ENCODE measurements at places on chromosomes 7 and 10.
A peak's percentile ranks its signal among the peaks of the same experiment; 100 is the strongest.

DNA sequence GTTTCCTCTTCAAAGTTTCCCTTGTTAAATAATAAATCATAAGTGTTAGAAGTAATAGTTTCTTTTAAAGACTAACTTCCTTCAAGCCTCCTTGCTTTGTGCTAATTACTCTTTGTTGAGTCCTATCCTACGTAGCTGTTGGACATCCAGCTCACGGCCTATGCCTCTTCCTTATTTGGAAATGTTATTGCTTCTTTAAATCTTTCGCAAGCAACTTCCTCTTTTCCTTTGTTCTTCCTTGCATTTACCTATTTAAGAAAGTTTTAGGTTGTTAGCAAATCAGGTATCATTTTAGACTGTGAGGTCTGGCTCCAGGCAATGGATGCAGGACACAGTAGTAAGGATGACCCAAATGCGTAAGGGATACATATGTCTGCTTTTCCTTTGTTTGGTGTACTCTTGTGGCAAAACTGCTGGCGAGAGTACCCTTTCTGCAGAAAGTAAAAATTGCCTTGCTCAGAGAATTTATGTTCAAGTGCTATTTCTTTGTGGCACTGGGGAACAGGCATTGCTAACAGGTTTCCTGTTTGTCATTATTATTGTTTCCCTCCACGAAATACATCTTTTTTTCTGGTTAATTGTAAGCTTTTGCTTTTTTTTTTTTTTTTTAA lies 110.5 kb downstream of the DYNC2I1 start:
- no peak for DNase-seq

GRCh38 chr7:93374345-93374940 lies 142.3 kb downstream of the VPS50 start:
- DNase-seq: no peak

GRCh38 chr10:77082601-77083252 lies 554.9 kb downstream of the KCNMA1 start:
- no peak for DNase-seq

DNA sequence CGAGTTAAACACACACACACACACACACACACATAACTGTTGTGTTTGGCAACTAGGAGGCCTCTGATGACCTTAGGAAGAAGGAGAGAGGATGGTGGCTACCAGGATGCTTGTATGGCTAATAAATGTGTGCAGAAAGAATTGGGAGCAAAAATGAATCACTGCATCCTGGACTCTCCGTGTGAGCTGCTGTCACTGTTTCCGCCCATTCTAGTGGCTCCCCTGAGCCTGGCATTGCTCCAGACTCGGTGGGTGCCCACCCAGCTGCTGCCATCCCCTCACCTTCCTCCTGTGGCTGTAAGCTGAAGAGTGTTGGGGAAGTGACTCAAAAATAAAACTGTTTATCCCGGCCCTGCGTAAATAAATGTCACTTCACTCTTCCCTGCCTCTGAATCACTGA lies 149.5 kb upstream of the MINDY3 start:
- no peak for DNase-seq

DNA sequence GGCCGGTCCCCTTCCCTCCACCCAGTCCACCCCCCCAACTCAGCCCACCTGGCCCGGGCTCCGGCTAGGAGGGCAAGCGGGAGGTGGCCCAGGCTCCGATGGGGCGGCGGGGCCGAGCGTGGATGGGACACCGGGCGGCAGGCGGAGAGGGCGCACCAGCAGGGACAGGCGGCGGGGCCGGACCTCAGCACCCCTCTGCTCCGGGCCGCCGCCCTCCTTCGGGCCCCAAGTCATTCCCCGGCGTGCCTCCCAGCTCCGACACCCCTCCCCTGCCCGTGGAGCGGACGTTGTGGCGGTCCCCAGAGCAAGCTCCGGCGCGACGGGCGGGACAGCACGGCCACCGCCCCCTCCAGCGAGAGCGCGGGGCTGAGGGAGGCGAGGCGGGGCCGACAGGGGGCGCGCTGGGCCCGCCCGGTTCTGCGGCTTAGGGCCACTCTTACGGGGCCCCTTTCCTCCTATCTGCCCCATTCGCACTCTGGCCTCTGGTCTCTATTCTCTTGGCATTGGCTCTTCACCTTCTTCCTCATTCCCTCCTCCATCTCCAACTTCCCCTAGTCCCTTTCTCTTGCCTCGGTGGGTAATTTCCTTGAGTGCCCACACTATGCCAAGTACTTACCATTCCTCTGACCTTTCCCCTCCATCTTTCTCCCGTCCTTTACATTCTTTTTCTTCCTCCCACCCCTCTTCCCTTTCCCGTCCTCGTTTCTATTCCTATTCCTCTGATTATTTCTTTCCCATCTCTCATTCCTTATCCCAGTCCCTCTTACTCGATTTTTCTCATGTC lies 701 bp upstream of the GBX1 start:
- DNase-seq: no peak

GRCh38 chr10:120477021-120477742 lies 20.2 kb downstream of the PLPP4 start:
- DNase-seq: no peak

- no peak for DNase-seq
These were observed 37.2 kb upstream of the CDH23 start for GRCh38 chr10:71359364-71360046.

DNA sequence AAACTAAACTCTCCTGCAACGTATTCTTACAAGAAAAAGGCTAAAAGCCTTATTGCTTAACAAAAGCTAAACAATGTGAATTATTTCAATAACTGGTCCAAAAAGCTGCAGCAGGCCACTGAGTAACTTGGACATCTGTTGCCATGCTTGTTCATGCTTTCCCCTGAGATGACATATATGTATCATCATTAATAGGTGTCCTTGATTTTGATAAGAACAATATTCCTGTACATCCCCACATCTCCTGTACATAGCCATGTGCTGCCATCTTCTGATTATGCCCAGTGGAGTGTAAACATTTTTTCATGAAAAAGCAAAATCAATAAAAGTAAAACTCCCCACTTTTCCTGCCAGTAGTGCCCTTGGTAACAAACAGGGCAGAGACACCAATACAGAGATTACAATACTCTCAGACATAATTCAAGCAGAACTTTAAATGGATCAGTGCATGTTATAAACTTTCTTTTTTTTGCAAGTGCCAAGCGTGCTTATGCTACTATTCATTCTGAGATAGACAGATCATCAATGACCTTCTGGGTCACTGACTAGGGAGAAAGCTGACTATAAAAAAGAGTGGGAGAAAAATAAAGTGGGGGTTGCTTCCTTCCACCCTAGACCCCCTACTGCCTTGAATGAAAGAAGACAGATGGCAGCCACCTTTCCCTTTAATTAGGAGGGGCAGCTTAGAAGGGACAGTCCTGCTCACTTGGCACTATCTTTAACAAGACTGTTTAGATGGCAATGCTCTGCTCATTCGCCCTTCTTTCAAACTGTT lies 205.5 kb upstream of the KLF14 start:
- DNase-seq: no peak

GRCh38 chr7:137081321-137082093 lies 213.1 kb downstream of the CHRM2 start:
- no peak for DNase-seq

GRCh38 chr7:1446620-1447032 lies 12.6 kb downstream of the MICALL2 start:
- DNase-seq: no peak

DNA sequence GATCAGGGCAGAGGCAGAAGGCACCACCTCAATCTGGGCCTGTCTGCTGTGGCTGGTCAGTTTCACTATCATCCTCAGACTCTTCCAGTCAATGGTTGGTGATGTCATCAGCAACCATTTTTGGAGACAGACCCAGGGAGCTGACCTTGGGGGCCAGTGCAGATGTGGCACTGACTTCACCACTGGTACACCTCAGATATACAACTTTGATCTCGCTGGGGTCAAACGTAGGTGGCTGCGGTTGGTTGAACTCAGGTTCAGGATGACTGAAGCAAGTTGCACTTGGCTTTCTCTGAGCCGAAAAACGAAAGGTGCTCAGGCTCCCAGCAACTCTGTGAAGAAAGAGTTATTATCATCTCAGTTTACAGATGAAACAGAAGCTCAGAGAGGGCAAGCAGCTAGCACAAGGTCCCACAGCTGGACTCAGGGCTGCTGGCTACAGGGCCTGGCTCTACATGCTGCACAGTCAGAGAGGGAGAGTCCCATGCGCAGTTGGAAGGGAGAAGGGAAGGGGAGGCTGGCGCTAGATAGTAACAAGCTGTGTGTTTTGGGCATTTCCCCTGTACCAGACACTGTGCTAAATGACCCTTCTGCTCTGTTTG lies 27.2 kb downstream of the ANKRD16 start:
- no peak for DNase-seq

- peak; percentile 46 for DNase-seq
These were observed 28.2 kb downstream of the SKIDA1 start for GRCh38 chr10:21497177-21497807.

GRCh38 chr7:155206318-155207020 lies 91.2 kb upstream of the INSIG1 start:
- no peak for DNase-seq

DNA sequence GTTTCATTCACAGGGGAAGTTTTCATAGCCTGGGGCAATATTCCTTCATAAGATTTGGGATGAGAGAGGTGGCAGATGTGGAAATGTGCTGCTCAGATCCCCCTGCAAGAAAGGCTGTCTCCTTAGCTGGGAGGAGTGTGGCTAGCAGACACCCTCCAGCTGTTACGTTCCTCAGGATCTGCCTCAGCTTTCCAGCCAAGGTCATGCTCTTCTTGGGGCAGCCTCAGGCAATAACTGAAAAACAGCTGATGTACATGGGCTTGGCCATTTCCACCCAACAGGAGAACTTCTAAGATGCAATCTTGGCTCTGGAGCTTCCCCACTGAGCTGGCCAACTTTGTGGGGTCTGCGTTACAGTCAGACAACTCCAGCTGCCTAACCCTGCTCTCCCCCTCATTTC lies 51.3 kb upstream of the SEPTIN7 start:
- no peak for DNase-seq

GRCh38 chr7:138979988-138980562 lies 1.1 kb downstream of the KIAA1549 start:
- DNase-seq: no peak

DNA sequence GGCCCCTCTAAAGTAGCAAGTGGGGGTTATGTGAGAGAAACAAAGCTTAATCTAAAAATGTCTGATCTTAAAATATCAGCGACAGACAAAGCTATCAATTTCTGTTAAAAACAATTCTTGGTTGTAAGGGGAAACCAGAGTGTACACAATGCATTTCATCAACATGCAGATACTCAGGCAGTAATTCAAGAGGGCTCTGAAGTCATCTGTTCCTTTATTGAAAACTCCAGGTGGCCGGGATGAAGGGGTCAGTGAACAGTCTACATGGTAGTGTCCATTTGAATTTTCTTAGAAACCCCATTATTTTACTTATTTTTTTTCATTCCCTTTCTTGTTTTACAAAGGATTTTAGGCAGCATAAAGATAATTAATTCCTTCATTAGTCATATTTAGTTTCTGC lies 36.7 kb upstream of the BTBD16 start:
- no peak for DNase-seq

- no peak for DNase-seq
These were observed 77.3 kb upstream of the MKLN1 start for GRCh38 chr7:131250331-131250730.

DNA sequence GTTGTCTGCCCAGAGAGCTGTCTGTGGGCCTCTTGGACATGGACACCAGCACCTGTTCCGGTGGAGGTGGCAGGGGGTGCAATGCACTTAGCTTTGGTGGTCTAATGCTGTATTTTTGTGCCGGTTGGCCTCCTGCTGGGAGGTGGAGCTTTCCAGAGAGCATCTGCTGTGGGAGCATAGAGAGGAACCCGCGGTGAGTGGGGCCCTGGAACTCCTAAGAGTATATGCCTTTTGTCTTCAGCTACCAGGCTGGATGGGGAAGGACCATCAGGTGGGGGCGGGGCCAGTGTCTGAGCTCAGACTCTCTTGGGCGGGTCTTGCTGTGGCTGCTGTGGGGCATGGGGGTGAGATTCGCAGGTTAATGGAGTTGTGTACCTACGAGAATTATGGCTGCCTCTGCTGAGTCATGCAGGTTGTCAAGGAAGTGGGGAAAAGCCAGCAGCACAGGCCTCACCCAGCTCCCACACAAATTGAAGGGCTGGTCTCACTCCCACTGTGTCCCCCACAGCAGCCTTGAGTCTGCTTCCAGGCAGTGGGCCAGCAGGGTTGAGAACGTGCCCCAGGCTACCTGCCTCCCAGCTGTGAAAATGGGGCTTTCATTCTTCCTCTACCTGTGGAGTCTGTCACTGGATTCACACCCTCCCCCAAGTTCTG lies 29.0 kb downstream of the JAKMIP3 start:
- no peak for DNase-seq

GRCh38 chr7:44322631-44323363 lies 2.6 kb downstream of the CAMK2B start:
- no peak for DNase-seq

DNA sequence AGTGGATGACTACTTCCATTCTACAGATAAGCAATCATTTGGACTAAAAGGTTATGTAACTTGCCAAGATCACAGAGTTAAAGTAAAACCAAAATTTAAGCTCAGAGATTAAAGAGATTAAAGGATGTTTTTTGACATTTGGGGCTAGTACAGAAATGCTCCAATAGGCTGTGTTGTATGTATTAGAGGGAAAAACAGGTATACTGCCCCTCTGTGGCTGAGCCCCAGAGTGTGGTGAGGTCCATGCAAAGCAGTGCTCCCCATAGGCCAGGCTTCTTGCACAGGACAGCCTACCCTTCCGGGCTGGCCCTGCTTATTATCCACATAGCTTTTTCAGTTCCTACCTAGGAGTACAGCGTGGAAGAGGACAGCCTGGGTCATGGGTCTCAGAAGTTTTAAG lies 322.8 kb downstream of the POM121L12 start:
- no peak for DNase-seq

- DNase-seq: no peak
These were observed 51.8 kb downstream of the MARCHF5 start for GRCh38 chr10:92342796-92343195.

DNA sequence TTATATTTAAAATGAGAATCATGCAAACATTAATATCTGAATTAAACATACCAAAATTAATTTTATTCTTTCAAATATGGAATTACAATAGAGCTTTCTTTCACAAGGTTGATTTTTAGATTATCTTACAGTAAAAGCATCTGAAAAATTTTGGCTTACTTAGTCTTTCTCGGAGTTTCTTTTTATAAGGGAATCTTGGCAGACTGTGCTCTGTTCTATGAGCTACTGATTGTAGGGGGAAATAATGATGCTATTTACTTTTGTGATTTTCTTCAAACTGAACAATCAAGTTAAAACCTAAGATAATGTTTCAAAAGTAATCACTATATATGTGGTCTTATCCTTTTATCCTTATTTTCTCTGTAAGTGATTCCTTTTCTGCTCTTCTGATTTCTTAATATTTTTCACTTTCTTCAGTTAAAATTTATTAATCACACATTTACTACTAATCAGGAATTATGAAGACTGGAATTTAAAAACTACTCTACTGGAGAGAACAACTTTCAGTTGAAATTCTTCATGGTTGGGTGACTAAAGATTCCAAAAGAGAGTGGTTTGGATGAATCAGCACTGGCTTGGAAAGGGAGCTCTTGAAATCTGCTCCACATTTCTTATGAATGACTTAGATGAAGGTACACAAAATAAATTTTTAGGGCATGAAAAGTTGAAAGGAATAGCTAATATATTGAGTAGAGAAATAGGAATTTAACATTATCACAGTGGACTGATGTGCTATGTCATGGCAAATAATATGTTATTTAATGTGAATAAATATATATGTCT lies 103.9 kb downstream of the PPP1R9A start:
- DNase-seq: no peak

- no peak for DNase-seq
These were observed 25.4 kb downstream of the BTBD16 start for GRCh38 chr10:122296363-122297120.
